ENCODE measurements at places on chromosomes 4 and X.

- no peak for DNase-seq
These were observed 513 bp downstream of the NHSL2 start for GRCh38 chrX:71910986-71911730.

GRCh38 chr4:169955521-169955920, 70.7 kb downstream of the MFAP3L start:
- DNase-seq = no peak

GRCh38 chrX:148381603-148382002, 118.8 kb upstream of the AFF2 start:
- no peak for DNase-seq

GRCh38 chr4:21952549-21952948, 4.0 kb upstream of the KCNIP4 start:
- no peak for DNase-seq

GRCh38 chr4:183912585-183912984, 7.5 kb downstream of the STOX2 start:
- DNase-seq = no peak

DNA sequence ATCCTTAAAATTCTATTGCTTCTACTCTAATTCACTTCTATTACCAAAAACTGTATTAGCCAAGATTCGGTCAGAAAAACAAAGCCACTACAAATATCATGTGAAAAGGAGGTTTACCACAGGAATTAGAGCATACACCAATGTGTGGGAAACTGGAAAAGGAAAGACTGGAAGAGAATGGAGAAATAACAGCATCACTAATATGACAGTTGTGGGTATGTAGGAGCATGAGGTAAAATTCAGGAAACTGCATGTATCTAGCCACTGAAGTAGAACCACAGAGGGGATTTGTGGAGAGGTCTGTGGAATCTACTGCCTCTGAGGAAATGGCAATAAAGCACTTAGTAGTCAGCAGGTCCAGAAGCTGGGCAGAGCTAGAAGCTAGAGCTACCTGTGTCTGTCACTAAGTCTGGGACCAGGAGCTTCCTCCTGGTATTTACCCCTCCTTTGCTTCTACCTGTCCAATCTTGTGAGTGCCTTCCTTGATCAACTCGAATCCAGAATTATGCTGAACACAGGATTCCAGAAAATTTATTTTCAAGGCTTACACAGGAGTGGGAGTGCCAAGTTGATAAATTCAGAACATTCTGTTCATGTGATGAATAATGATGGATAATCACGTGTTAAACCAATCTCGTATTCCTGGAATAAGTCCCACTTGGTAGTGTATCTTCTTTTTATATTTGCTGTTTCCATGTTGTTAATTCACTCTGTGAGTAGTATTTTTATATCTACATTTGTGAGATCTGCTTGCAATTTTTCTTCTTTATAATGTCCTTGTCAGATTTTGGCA, 52.6 kb downstream of the NAF1 start:
- DNase-seq = no peak

GRCh38 chrX:40243755-40244515, 146.2 kb upstream of the BCOR start:
- no peak for DNase-seq

DNA sequence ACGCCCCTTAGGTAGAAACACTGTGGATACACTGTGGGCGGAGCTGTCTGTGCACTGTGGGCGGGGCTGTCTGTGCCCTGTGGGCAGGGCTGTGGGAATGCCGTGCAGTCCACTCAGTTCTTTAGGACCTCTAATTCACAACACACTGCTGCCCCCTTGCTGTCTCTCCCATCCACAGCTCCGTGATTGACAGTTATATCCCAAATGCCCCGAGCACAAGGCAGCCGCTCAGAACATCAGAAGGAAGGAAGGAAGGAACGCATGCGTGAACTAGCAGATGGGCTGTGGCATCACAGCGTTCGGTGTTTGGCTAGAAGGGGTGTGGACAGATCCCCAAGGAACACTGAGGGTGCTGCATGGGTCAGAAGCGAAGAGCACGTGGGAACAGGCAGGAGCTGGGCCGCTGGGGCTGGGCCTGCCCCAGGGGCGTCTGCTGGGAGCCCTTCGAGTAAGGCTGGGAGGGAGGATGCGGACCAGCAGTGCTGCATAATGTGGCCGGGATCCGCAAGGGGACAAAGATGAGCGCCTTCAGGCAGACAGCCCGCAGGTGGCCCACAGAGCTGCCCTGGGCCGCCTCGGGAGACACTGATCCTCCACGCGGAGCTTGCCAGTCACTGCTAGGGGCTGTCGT, 29.8 kb downstream of the ACOX3 start:
- no peak for DNase-seq

DNA sequence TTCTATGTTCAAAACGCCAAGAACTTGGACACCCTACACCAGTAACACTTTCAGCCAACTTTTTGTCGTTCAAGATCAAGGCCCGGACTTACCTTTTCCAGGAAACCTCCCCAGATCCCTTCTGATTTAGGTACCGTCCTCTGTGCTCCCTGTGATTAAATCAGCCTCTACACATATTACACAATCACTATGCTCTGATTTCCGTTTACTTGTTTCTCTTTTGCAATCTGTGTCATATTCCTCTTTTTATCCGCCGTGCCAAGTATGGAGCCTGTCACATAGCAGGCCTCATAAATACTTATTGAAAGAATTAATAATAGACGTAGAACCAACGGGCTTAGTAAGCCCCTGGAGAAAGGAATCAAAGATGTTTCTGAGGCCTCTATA, 722 bp upstream of the TMEM33 start:
- no peak for DNase-seq

DNA sequence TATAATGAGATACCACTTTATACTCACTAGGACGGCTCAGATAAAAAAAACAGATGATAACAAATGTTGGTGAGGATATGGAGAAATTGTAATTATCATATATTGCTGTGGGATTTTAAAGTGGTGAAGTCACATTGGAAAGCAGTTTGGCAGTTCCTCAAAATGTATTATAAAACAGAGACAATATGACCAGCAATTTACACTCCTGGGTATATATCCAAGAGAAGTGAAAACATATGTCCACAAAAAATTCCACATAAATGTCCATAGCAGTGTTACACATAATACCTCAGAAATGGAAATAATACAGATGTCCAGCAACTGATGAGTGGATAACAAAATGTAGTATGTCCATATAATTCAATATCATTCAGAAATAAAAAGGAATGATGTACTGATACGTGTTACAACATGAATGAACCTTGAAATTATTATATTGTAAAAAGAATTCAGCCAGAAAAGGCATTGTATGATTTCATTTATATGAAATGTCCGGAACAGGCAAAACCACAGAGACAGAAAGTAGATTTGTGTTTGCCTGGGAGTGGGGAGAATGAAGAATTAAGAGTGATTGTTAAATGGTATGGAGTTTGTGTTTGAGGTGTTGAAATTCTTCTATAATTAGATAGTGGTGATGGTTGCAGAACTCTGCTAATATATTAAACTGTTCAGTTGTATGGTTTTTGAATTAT, 220.9 kb downstream of the SLC7A11 start:
- no peak for DNase-seq

DNA sequence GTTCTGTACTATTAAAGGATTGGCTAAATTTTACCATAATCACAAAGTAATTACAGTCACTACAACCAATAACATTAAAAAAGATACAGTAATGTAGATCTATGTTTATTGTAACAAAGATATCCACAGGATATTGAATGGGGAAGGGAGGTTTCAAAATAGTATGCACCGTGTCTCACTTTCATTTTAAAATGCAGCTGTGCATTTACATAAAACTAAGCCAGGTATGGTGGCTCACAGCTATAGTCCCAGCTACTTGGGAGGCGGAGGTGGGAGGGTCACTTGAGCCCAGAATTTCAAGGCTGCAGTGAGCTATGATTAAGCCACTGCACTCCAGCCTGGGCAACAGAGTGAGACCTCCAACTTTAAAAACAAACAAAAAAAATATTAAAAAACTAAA, 8.5 kb downstream of the SRP72 start:
- no peak for DNase-seq

DNA sequence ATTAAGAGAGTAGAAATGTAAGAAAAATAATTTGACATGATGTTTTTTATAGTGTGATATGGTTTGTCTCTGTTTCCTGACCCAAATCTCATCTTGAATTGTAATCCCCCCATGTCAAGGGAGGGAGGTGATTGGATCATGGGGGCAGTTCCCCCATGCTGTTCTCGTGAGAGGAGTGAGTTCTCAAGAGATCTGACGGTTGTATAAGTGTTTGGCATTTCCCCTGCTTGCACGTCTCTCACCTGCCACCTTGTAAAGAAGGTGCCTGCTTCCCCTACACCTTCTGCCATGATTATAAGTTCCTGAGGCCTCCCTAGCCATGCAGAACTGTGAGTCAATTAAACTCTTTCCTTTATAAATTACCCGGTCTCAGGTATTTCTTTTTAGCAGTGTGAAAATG, 34.8 kb upstream of the EXOC1L start:
- no peak for DNase-seq

GRCh38 chr4:92387459-92388069, 83.8 kb downstream of the GRID2 start:
- DNase-seq = peak; percentile 54

DNA sequence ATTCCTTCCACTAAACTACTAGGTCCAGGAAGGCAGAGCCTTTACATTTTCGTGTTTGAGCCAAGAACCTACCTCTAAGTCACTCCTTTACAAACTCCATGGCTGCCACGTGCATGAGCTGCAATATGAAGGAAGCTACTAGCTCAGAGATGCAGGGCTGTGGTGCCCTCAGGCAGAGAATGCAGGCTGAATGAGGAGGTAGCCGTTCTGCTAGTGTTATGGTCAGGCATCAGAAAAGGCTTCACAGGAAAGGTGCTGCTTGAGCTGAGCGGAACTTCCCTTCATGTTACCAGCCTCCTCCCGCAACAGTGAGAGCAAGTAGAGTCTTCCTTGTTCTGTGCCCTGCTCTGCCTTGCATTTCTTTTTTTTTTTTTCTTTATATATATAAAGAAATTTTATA, 148.3 kb upstream of the PACRGL start:
- no peak for DNase-seq

DNA sequence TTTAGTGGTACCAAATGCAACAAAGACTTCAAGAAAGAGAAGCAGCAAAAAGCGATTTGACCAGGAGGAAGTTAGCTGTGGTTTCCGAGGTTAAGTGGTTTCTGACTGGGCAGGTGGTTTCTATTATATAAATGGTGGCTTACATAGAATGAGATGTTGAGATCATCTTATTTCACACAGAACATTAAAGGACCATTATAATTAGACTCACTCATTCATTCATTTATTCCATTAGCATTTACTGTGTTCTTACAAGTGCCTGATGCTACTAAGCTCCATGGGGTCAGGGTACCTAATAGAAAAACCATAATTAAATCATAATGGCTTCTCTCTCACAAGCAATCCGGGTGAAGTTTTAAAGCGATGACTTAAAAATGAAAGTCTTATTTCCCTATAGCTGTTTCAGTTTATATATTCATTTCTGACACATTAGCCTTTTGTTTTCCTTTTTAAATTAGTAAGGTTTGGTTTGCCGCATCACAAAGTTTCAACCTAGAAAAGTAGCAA, 10.6 kb downstream of the TSPAN6 start:
- DNase-seq = no peak

GRCh38 chr4:118281611-118282442, 71.0 kb downstream of the PRSS12 start:
- no peak for DNase-seq

GRCh38 chr4:55247521-55247920, 98.5 kb upstream of the SRD5A3 start:
- no peak for DNase-seq

DNA sequence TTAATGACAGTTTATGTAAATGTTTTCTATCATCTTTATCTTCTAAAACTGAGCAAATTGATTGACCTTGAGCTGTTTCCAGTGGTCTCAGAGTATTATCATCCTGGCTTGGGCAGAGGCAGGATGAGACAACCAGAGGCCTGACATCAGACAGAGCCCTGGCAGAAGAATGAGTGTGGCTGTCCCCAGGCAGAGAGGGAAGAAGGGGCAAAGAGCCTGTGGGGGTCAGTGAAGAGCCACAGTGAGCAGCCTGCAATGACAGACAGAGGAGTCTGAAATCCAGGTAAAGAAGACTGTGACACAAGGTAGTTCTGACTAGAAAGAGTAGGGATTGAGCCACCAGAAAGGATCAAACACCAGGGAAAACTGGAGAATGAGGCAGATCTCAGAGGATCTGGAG, 182.4 kb upstream of the ARSJ start:
- no peak for DNase-seq

DNA sequence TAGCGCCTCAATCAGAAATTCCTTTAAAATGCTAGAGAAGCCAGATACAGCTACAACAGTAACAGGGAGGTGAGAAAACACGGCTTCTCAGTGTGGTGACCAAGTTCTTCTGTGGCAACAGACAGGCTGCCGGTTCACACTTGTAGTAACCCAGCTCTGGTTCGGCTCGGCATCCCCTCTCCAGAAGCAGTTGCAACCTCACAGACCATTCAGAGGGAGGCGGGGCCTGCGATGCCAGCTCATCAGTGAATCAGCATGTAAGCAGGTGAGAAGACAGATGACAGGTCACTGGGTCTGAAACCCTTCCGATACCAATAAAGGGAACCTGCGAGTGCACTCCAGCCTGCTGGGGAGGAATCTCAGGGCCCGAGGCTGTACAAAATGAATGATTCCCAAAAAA, 251.0 kb downstream of the KCNIP4 start:
- DNase-seq = no peak

DNA sequence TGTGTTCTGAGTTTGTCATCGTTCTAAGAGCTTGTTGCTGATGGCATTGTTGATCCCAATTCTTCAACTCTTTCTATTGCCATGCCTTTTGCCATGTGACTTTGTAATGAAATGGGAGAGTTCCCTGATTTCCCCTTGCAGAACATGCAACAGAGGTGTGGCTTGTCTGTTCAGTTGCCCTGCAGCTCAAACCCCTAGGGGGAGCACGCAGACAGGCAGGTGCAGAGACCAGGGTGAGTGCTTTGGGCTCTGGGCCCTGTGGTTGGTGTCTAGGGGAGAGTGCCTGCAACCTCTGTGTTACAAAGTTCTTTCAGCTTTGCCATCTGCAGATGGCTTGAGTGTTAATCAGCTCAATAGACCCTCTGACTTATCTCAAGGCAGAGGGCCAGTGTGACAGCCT, 332.7 kb downstream of the MID1IP1 start:
- no peak for DNase-seq

DNA sequence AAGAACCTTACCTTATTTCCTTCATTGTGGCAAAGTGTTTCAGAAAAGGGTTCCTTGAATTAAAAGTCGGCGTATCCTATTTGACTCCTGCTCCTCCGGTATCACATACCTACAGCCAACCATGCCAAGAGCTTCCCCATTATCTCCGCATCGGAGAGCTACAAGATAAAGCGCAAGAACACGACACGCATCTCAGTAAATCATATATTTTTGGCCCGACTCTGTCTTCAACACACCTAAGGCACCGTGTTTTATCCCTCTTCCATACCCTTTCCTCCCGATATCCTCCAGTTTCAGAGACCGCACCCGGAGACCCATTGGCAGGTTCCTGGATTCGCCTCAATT, 497 bp upstream of the THAP9 start:
- no peak for DNase-seq

DNA sequence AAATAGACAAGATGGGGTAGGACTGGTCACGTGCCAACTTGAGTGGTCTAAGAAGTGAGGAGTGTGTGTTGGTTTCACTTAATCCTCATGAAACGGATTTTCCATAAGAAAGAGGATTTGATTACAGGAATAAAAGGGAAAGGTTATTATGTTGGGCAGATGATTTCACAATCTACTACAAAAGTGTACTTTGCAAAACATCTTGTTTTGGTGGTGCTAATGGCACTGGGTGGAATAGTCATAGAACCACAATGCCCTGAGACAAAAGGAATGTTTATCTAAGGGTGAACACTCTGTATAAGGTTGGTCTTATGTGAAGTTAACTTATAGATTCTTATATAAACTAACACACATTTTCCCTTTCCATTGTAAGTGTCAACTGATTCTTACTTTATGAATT, 45.6 kb downstream of the GLUD2 start:
- DNase-seq = no peak

All from NCI-H187 treated with DMSO at 0.1 percent for 48 hours (cell line).